ENCODE measurements at places on chromosomes 1 and 21.

GRCh38 chr1:174938281-174939007 is 61.3 kb upstream of the CACYBP start:
- H3K4me1 ChIP-seq, result peaks cover 11% of the 10 kb centered on the region
- no peak overlapping the region for H3K4me3 ChIP-seq
- H3K36me3 ChIP-seq, result no peaks in the 10 kb centered on the region
- H3K27me3 ChIP-seq, result no peaks in the 10 kb centered on the region

GRCh38 chr1:182059936-182060335 is 1.6 kb downstream of the ZNF648 start:
- H3K27ac ChIP-seq, result no peak overlapping the region
- no peaks in the 10 kb centered on the region for H3K27me3 ChIP-seq
- H3K4me3 ChIP-seq, result no peak overlapping the region
- no peak for DNase-seq
- no peaks in the 10 kb centered on the region for H3K36me3 ChIP-seq

- H3K27me3 ChIP-seq, result no peaks in the 10 kb centered on the region
- H3K4me1 ChIP-seq, result peaks cover 7% of the 10 kb centered on the region
- peak overlapping the region; percentile 38 for H3K27ac ChIP-seq
- no peak for DNase-seq
- no peaks in the 10 kb centered on the region for H3K36me3 ChIP-seq
These were observed 387.8 kb upstream of the ADGRL2 start for GRCh38 chr1:81412954-81413353.

GRCh38 chr1:42551180-42551579 is 88.1 kb downstream of the CCDC30 start:
- H3K36me3 ChIP-seq, result no peaks in the 10 kb centered on the region
- no peaks in the 10 kb centered on the region for H3K4me1 ChIP-seq
- DNase-seq, result no peak
- no peak overlapping the region for H3K4me3 ChIP-seq
- H3K27me3 ChIP-seq, result no peaks in the 10 kb centered on the region

- H3K4me1 ChIP-seq, result no peaks in the 10 kb centered on the region
- H3K36me3 ChIP-seq, result no peaks in the 10 kb centered on the region
These were observed 202.9 kb downstream of the BRINP3 start for GRCh38 chr1:190274721-190275120.

DNA sequence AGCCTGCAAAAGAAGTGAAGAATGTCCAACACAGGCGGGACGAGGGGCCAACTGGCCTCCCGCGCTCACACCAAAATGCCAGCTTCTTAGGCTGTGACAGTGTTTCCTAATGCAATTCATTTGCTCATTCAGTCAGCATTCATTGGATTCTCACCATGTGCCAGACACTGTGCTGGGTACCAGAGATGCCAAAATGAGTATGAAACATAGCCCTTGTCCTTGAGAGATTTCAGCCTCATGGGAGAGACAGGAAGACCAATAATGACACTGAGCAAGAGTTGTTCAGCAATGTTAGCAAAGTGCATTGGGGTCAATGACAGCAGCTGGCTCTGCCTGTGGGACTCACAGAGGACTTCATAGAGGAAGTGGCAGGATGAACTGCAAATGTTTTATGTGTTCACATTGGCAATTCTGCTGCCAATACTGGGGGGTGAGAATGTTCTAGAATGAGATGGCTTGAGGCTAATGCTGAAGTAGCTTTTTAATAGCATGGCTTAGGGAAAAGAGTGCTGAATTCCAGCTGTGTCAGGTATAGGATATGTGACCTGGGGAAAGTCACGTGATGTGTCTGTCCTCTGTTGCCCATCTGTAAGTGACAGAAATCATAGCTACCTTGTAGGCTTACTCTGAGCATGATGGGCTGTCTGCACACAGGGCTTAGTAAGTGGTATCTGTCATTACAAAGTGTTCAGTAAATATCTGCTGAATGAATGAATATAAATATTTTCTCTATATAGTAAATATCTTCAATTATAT is 58.3 kb upstream of the KIF26B start:
- no peak overlapping the region for H3K27ac ChIP-seq
- H3K4me1 ChIP-seq, result no peaks in the 10 kb centered on the region
- H3K4me3 ChIP-seq, result no peak overlapping the region

DNA sequence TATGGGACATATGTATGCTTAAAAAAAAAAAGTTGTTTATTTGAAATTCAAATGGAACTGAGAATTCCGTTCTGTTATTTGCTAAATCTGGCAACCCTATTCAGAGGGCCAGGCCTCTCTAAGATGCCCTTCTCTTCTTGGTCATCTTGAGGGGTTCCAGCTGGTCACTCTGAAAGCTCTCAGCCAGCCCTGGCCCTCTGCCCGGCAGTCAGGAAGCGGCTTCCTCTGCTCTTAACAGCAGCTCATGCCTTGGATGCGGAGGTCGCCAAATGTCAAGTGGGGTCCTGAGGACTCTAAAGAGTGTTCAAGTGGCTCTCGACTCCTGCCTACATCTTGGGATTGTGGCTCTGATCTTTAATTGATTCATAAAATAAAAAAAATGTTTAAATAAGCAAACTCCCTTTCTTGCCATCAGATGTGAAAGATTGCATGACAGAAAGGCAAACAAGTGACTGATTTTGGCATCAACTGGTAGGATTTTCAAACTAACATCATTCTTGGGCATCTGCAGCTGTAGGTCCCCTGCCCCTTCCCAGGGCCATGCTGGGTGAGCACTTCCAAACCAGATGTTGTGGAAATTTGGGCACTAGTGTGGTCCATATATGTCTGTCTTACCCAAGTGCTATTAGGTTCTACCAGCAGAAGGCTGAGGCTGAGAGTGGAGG is 130.8 kb downstream of the PRDM2 start:
- H3K4me3 ChIP-seq, result no peak overlapping the region
- H3K27me3 ChIP-seq, result no peaks in the 10 kb centered on the region
- no peak overlapping the region for H3K27ac ChIP-seq
- H3K4me1 ChIP-seq, result peaks cover 19% of the 10 kb centered on the region
- peak; percentile 89 for DNase-seq

- no peaks in the 10 kb centered on the region for H3K4me1 ChIP-seq
- H3K36me3 ChIP-seq, result no peaks in the 10 kb centered on the region
- DNase-seq, result no peak
- H3K27ac ChIP-seq, result no peak overlapping the region
These were observed 231.2 kb downstream of the DSCAM start for GRCh38 chr21:40615505-40616376.

GRCh38 chr1:9402256-9402616 is 109.5 kb downstream of the SPSB1 start:
- no peaks in the 10 kb centered on the region for H3K36me3 ChIP-seq
- H3K4me3 ChIP-seq, result no peak overlapping the region
- H3K27me3 ChIP-seq, result no peaks in the 10 kb centered on the region
- DNase-seq, result no peak
- H3K27ac ChIP-seq, result no peak overlapping the region

- H3K27me3 ChIP-seq, result no peaks in the 10 kb centered on the region
- no peak for DNase-seq
- no peak overlapping the region for H3K4me3 ChIP-seq
- peaks cover 6% of the 10 kb centered on the region for H3K4me1 ChIP-seq
- H3K27ac ChIP-seq, result no peak overlapping the region
- peaks cover 10% of the 10 kb centered on the region for H3K36me3 ChIP-seq
These were observed 98.1 kb downstream of the PRDM2 start for GRCh38 chr1:13798120-13798519.

DNA sequence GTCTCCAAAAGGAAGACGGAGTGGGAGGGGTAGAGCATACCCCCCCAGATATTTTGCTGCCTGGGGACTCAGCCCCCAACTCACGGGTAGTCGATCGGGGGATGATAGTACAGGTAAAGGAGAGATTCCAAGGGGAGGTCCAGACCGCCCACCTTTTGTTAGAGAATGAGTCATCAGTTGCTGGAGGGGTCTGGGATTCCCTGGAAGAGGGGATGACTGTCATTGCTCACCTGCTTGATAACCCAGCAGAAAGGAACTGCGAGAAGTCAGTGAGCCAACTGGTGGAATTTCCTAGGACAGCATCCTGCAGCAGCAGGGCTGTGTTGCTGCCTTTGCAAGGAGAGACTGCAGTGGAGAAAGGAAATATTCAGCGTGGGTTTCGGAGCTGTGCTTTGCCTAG is 64.4 kb downstream of the MACF1 start:
- H3K4me3 ChIP-seq, result no peak overlapping the region
- H3K4me1 ChIP-seq, result peaks cover 49% of the 10 kb centered on the region
- no peaks in the 10 kb centered on the region for H3K36me3 ChIP-seq
- DNase-seq, result no peak
- no peaks in the 10 kb centered on the region for H3K27me3 ChIP-seq
- H3K27ac ChIP-seq, result peak overlapping the region; percentile 61

DNA sequence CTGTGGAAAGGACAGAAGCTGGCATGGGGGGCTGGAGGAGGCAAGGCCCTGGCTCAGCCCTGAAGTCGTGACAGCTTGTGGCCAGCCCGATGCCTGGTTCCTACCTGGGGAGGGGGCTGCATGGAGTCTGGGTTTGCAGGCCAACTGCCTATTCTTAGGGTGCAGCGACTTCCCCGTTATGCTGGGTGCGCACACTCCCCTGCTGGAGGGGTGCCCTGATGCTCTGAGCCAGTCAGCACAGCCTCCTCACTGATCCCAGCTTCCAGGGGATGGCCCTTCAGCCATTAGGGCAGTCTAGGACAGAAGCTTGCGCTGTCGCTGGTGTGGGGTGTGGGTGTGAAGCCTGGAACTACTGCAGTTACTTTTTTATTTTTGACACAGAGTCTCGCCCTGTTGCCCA is 30.0 kb upstream of the SLC19A1 start:
- H3K4me1 ChIP-seq, result no peaks in the 10 kb centered on the region
- no peak overlapping the region for H3K27ac ChIP-seq
- DNase-seq, result no peak
- H3K4me3 ChIP-seq, result no peak overlapping the region
- H3K36me3 ChIP-seq, result no peaks in the 10 kb centered on the region
- H3K27me3 ChIP-seq, result no peaks in the 10 kb centered on the region

DNA sequence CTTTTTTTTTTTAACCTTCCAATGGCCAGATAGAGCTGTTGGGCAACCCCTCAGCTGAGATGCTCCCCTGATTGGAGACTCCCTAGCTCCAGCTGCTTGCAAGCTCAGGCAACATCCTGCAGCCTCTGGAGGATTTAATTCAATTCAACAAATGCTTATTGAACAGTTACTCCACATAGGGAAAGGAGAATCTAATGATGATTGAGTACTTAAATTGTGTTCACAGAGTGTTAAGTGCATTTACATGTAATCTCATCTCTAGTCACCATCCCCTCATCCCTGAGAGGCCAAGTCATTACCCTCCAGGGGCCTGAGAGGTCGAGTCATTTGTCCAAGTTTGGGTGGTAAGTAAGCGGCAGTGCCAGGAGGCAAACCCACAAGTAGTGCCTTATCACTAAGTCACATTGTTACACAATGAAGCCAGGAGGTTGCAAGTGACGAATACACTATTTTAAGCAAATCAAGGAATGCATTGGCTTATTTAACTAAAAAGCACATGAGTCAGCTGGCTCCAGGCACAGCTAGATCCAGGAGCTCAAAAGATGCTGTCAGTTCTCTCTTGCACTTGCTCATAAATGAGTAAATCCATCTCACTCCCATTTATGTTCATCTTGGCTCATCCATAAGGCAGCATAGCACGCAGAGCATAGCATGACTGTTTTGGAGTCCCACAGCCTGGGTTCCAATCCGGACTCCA is 64.3 kb downstream of the OPTC start:
- DNase-seq, result no peak
- H3K27me3 ChIP-seq, result no peaks in the 10 kb centered on the region
- no peak overlapping the region for H3K4me3 ChIP-seq
- H3K36me3 ChIP-seq, result no peaks in the 10 kb centered on the region
- peaks cover 12% of the 10 kb centered on the region for H3K4me1 ChIP-seq

DNA sequence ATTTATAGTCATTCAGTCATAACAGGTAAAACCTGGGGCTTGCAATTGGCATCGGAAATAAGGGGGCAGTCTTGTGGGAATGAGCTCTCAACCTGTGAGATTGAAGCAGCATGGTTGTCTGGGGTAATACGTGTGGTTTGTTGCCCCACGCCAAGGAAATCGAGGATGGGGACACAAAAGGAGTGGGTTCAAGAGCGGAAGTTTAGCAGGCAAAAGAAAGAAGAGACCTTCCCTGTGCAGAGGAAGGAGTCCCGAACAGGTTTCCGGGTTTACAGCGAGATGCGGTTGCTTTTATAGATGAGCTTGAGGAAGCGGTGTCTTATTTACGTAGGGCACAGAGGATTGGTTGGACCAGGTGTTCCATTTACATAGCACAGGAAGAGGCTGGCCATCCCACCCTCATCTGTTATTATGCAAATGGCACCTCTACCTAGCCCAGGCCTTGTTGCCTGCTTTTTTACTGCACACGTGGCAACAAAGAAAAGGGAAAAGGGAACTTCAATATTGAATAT is 37.3 kb downstream of the IFNAR1 start:
- DNase-seq, result no peak
- H3K36me3 ChIP-seq, result no peaks in the 10 kb centered on the region
- peak overlapping the region; percentile 72 for H3K27ac ChIP-seq
- H3K4me3 ChIP-seq, result peak overlapping the region; percentile 35

DNA sequence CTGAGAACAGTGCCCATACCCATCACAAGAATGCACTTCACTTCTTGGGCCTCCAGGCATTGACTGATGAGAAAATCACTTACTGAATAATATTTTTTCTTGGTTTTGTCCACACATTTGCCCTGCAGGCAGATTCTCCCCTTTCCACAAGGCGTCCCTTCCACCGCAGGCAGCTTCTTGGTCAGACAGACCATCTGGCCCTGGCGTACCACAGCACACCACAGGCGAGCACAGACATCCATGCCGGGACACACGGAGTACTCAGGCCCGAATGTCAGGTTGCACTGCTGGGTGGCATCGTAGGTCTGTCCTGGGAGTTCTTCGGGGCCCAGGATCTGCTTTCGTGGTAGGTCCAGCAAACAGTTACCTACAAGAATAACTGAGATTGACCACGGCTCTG is 32.5 kb downstream of the ADAMTS5 start:
- no peak overlapping the region for H3K4me3 ChIP-seq
- no peaks in the 10 kb centered on the region for H3K4me1 ChIP-seq
- no peak overlapping the region for H3K27ac ChIP-seq
- H3K36me3 ChIP-seq, result no peaks in the 10 kb centered on the region

GRCh38 chr1:112439592-112439991 is 43.6 kb downstream of the CTTNBP2NL start:
- H3K27me3 ChIP-seq, result no peaks in the 10 kb centered on the region
- H3K27ac ChIP-seq, result peak overlapping the region; percentile 89
- peaks cover 43% of the 10 kb centered on the region for H3K4me1 ChIP-seq
- DNase-seq, result no peak
- H3K36me3 ChIP-seq, result no peaks in the 10 kb centered on the region
- no peak overlapping the region for H3K4me3 ChIP-seq

GRCh38 chr1:53725238-53725689 is 13.7 kb downstream of the GLIS1 start:
- no peaks in the 10 kb centered on the region for H3K4me1 ChIP-seq
- H3K27me3 ChIP-seq, result no peaks in the 10 kb centered on the region
- DNase-seq, result no peak
- H3K27ac ChIP-seq, result no peak overlapping the region
- H3K4me3 ChIP-seq, result no peak overlapping the region

DNA sequence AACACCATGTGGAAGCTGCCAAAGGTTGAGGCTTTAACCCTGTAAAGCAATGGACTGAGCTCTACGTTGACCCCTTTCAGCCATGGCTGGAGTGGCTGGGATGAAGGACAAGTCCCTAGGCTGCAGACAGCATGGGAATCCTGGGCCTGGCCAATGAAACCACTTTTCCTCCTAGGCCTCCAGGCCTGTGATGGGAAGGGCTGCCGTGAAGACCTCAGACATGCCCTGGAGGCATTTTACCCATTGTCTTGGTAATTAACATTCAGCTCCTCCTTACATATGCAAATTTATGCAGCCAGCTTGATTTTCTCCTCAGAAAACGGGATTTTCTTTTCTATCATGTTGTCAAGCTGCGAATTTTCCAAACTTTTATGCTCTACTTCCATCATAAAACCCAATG is 214.5 kb downstream of the RGS7 start:
- no peak overlapping the region for H3K4me3 ChIP-seq
- no peak overlapping the region for H3K27ac ChIP-seq

All from upper lobe of left lung (tissue), 6 donors.